ENCODE measurements at places on chromosomes 5 and 9.

DNA sequence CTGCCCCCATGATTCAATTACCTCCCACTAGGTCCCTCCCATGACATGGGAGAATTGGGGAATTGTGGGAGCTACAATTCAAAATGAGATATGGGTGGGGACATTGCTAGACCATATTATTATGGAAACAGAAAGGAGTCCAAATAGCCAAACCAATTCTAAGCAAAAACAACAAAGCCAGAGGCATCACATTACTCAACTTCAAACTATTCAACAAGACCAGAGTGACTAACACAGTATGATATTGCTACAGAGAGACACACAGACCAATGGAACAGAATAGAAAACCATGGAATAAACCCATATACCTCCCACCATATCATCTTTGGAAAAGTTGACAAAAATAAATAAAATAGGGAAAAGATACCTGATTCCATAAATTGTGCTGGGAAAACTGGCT, 710.5 kb upstream of the CDH9 start:
- no peak for DNase-seq
- no peak overlapping the region for H3K4me3 ChIP-seq
- no peaks in the 10 kb centered on the region for H3K36me3 ChIP-seq
- no peaks in the 10 kb centered on the region for H3K27me3 ChIP-seq
- H3K4me1 ChIP-seq = no peaks in the 10 kb centered on the region
- H3K27ac ChIP-seq = no peak overlapping the region

GRCh38 chr9:7368410-7369292, 430.9 kb downstream of the DMAC1 start:
- H3K36me3 ChIP-seq = no peaks in the 10 kb centered on the region
- H3K4me3 ChIP-seq = no peak overlapping the region
- no peaks in the 10 kb centered on the region for H3K4me1 ChIP-seq
- DNase-seq = peak; percentile 12
- H3K27ac ChIP-seq = no peak overlapping the region
- H3K27me3 ChIP-seq = no peaks in the 10 kb centered on the region

GRCh38 chr5:149938279-149938678, 6.3 kb downstream of the PDE6A start:
- no peaks in the 10 kb centered on the region for H3K27me3 ChIP-seq
- H3K36me3 ChIP-seq = no peaks in the 10 kb centered on the region
- H3K4me1 ChIP-seq = peaks cover 37% of the 10 kb centered on the region
- DNase-seq = peak; percentile 68
- H3K4me3 ChIP-seq = no peak overlapping the region

- peak overlapping the region; percentile 89 for H3K4me3 ChIP-seq
- no peaks in the 10 kb centered on the region for H3K27me3 ChIP-seq
- H3K36me3 ChIP-seq = no peaks in the 10 kb centered on the region
- H3K4me1 ChIP-seq = peaks cover 6% of the 10 kb centered on the region
- peak overlapping the region; percentile 17 for H3K27ac ChIP-seq
Observed at GRCh38 chr5:15502208-15502607, 2.2 kb downstream of the FBXL7 start.

- H3K4me1 ChIP-seq = peaks cover 32% of the 10 kb centered on the region
- no peak for DNase-seq
- H3K4me3 ChIP-seq = no peak overlapping the region
- H3K36me3 ChIP-seq = no peaks in the 10 kb centered on the region
- no peak overlapping the region for H3K27ac ChIP-seq
Observed at GRCh38 chr5:33840927-33841547, 50.8 kb downstream of the ADAMTS12 start.

DNA sequence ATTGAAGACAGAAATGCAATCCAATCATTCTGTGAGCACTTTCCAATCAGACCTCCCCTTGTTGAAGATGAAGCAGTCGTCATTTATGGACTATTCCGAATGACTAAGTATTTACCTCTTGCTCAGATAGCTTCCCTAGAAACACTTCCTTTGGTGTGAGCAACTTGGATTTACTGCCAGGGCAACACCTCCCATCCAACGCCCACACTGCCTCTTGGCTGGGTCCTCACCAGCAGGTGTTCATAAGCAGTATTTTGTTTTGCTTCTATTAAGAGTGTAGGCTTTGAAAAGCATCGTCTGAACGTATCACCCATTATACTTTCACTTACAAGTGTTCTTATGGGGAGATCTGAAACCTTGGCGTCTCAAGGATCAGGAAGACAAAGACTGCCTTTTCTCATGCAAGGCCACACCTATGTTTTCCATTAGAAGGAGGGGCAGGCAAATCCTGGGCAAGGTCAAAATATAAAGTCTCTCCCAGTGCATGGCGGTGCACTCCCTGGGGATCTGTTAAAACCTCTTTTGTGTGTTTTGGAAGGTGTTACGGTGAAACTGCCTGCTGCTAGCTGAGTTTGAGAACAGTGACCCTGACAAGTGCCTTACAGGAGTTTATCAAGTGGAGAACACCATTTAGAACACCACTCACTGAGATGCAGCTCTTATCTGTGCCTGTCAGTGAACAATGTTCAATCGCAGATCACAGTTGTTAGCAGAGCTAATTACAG, 10.6 kb upstream of the MARCHF3 start:
- peak; percentile 75 for DNase-seq
- H3K27me3 ChIP-seq = no peaks in the 10 kb centered on the region
- H3K4me3 ChIP-seq = no peak overlapping the region
- H3K4me1 ChIP-seq = peaks cover 16% of the 10 kb centered on the region

- no peak overlapping the region for H3K4me3 ChIP-seq
- DNase-seq = no peak
- H3K4me1 ChIP-seq = no peaks in the 10 kb centered on the region
- H3K36me3 ChIP-seq = no peaks in the 10 kb centered on the region
- peaks cover 3% of the 10 kb centered on the region for H3K27me3 ChIP-seq
Observed at GRCh38 chr5:1833264-1834021, 32.2 kb downstream of the NDUFS6 start.

DNA sequence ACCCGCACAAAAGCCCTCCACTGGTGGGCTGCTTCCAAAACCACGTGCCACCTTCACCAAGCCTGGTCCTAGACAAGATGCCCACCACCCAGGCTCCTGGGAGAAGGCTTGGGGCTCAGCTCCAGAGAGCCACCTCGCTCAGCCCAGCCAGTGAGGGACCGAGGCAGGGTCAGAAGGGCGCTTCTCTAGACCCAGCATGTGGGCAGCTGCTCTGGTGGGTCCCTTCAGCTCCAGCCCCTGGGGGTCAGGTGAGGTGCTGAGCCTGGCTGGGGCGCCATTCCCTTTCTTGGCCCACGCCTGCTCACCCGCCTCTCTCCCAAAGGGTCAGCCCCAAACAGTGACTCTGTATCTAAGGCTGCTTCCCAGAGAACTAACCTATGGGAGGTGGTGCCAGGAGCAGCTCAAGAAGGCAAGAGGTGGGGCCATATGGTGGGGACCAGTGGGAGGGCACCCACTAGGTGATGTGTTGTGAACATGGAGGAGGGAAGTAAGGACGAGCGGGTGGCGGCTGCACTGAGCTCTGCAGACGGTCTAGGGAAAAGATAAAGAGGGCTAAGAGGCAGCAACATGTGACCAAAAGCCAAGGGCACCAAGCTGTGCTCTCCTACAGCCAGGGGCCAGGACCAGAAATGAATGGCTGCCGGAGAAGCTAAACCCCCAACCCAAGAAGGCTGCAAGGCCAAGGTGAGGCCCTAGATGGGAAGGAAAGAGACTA, 79.3 kb downstream of the CAMSAP1 start:
- H3K4me1 ChIP-seq = no peaks in the 10 kb centered on the region
- no peak for DNase-seq

GRCh38 chr5:157541447-157542118, 34.0 kb downstream of the ADAM19 start:
- no peaks in the 10 kb centered on the region for H3K27me3 ChIP-seq
- H3K36me3 ChIP-seq = peaks cover 12% of the 10 kb centered on the region

DNA sequence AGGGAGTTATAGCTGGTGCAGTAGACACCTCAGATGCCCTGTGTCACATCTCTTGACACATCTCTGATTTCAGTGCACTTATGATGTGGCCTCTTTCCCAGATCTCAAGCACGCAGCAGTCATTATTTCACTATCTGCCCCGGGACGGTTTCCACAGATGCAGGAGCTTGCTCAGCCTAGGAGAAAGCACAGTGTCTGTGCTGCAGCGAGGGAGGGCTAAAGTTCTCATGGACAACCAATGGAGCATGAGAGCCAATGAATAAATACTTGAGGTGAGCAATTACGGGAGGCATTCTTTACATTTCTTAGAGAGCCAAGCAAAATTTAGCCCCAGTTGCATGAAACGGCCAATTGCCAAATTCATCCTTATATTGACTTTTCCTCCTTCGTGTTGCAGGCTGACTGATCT, 7.4 kb upstream of the MOB3B start:
- no peak overlapping the region for H3K27ac ChIP-seq
- no peaks in the 10 kb centered on the region for H3K27me3 ChIP-seq
- no peak for DNase-seq

DNA sequence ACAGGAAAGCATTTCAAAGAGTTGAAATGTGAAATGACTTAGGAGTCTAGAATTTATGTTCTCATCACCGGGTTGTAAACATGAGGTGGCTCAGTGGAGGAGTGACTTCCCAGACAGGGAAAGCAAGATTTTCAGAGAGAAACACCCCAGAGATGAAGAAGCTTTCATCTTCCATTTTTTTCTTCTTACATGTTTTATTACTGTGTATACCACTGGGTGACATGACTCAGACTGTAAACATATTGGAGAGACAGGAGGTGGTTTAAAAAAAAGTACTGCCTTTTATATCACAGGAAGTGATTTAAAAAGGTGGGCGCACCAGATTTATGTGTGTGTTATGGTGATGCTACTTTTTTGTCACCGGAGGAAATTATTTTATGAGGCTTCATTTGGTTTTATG, 209.1 kb upstream of the TUT7 start:
- no peak overlapping the region for H3K27ac ChIP-seq
- H3K4me3 ChIP-seq = no peak overlapping the region
- no peaks in the 10 kb centered on the region for H3K4me1 ChIP-seq
- DNase-seq = peak; percentile 3
- H3K36me3 ChIP-seq = no peaks in the 10 kb centered on the region

GRCh38 chr9:123608104-123608503, 252.1 kb downstream of the CRB2 start:
- H3K27me3 ChIP-seq = no peaks in the 10 kb centered on the region
- H3K36me3 ChIP-seq = no peaks in the 10 kb centered on the region
- no peak overlapping the region for H3K4me3 ChIP-seq
- no peak for DNase-seq

GRCh38 chr5:138111937-138112336, 27.3 kb downstream of the NME5 start:
- no peak overlapping the region for H3K27ac ChIP-seq
- peak; percentile 71 for DNase-seq
- H3K27me3 ChIP-seq = no peaks in the 10 kb centered on the region

DNA sequence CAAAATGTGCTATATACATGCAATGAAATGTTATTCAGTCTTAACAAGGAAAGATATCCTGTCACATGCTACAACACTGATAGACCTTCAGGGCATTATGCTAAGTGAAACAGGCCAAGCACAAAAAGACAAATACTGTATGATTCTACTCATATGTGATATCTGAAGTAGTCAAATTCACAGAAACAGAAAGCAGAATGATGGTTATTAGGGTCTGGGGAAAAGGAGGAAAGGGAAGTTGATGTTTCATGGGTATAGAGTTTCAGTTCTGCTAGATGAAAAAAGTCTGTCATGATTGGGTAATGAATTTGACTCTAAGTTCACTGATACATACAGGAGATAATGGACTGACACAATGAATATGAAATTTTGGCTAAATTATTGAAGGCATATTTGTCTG, 11.2 kb upstream of the RIC1 start:
- no peaks in the 10 kb centered on the region for H3K27me3 ChIP-seq
- no peaks in the 10 kb centered on the region for H3K36me3 ChIP-seq
- DNase-seq = no peak

- H3K36me3 ChIP-seq = no peaks in the 10 kb centered on the region
- no peak overlapping the region for H3K27ac ChIP-seq
- H3K4me3 ChIP-seq = no peak overlapping the region
- peaks cover 2% of the 10 kb centered on the region for H3K27me3 ChIP-seq
Observed at GRCh38 chr5:39352951-39353350, 11.3 kb downstream of the C9 start.

DNA sequence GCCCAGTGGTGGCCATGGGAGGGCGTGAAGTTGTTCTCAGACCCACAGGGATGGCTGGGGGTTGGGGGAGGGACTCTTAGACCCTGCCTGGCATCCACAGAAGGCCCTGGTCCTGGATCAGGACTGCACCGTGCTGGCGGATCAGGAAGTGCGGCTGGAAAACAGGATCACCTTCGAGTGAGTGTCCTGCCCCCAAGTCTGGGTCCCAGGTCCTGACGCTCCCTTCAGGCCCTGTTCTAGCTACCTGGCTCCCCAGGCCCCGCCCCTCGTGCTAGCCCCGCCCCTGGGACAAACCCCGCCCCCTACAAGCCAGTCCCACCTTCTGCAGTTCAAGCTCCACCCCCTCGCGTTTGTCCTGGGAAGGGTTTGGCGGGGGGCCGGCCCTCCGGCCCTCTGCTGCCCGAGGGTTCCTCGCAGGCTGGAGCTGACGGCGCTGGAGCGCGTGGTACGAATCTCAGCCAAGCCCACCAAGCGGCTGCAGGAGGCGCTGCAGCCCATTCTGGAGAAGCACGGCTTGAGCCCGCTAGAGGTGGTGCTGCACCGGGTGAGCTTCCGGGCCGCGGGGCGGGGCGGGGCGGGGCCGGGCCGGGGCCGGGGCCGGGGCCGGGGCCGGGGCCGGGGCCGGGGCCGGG, 12.9 kb downstream of the RGS14 start:
- no peak overlapping the region for H3K4me3 ChIP-seq
- no peaks in the 10 kb centered on the region for H3K36me3 ChIP-seq
- peak; percentile 76 for DNase-seq
- H3K27me3 ChIP-seq = peaks cover 7% of the 10 kb centered on the region
- H3K4me1 ChIP-seq = peaks cover 18% of the 10 kb centered on the region
